T-helper 17 cell (primary cell): ENCODE measurements at places on chromosomes 6 and 20.

DNA sequence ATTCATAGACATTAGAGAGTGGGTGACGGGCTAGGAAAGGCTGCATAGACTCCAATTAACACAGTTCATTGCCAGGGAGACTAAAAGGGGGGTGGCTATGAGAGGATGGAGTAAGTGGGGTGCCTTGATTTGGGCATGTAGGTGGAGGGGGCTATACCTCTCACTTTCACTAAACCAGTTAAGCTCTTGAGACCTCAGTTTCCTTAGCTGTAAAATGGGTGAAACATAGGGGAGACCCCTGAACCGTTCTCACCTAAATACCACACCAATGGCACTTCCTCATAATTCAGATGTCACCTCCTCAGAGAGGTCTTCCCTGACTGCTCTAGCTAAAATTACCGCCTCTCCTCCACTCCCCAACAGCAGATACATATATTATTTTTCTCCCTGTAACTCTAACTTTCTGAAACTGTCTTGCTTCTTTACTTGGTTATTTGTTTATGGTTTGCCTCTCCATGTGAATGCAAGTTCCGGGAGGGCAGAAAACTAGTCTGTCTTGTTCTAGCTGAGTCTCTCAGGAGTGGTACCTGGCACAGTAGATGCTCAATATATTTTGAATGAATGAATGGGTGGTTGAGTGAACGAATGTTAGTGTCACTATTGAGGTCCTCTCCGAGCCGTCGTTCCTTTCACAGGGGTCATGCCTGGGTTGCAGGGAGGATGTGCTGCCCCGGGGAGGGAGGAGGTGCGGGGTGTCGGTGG lies 615 bp upstream of the EYA2 start:
- no peak for DNase-seq

DNA sequence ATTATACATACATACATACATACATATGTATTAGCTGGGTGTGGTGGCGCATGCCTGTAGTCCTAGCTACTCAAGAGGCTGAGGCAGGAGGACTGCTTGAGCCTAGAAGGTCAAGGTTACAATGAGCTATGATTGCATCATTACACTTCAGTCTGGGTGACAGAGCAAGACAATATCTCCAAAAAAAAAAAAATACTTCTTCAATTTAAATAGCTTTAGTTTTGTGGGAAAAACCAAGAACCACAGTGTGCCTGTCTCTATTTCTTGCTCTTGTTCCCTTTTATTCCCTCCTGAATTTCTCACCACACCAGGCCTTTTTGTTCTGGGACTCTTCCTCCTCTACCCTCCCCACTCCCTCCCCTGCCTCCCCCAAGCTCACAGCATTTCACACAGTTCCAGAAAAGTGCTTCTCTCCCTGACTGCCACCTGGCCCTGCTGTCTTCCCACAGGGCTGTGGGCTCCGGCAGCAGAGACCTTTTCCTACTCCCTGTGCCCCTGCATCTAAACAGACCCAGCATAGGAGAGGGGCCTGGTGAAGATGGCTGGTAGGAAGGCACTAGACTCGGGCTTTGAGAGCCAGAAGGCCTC lies 1.3 kb downstream of the C20orf203 start:
- no peak for DNase-seq

DNA sequence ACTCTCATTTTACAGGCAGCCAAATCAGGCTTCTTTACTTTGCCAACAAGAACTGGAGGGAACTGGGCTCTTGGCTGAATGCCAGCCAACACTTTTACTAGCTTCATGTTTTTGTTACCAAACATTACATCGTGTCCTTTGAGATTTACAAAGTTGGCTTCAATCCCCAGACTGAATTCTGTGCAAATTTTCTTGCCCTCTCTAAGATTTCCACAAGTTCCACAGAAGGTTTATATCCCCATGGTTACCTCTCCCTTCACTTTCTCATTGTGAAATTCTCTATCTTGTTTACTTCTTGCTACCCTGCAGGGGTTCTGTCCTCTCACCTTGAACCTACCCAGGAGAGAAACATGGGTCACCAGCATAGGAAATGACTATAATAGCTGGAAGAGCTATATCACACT lies 37.6 kb upstream of the PLCB1 start:
- DNase-seq = no peak

GRCh38 chr6:166625356-166625755 lies 1.7 kb downstream of the RPS6KA2 start:
- no peak for DNase-seq

DNA sequence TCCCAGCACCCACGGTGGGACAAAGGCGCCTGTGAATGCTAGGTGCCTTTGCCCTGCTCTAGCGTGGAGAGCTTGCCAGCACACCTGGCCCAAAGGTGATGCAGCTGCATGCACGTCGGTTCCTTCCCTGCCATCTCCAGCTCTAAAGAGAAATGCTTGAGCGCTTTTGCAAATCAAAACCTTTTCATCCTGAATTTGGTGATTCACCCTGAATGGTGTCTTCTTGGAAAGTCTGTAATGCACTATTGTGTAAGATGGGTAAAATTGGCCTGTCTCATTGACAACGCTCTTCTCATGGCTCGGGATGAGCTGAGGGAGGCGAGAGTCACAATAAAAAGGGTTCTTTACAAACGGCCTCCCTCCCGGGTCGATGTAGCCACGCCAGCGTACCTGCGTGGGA lies 103.1 kb upstream of the ID4 start:
- no peak for DNase-seq

DNA sequence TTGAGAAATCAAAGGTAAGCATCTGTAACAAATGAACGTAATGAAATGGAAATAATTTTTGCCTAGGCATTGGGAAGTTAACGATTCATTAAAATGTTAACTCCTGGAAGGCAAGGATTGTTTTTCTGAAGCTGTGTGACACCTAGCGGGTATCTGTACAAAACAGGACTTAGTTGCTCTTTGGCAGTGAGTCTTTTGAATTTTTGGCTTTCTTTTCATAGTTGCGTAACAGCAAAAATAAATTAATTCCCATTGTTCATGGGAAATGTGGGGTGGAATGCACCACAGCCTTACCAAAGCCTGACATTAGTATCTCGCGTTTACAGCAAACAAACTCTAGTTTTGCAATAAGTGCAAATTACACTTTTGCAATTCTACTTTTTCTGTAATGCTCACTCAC lies 92.7 kb upstream of the DTNBP1 start:
- no peak for DNase-seq

DNA sequence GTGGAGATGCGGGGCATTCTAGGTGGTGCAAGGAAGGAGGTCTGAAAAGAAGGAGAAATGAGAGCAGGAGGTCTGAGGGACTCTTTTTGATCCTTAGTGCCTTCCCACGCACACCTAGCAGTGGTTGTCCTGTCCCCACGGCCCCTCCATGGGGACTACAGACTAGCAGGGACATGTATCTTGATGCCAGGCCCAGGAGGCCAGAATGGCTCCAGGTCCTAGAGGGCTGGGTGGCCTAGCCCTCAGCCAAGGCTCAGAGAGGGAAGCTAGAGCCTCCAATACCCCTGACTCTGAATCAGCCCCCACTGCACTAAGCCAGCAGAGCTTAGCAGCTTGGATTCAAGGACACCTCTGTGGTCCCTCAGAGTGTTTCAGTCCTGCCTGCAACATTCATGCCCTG lies 16.7 kb upstream of the BLCAP start:
- DNase-seq = no peak

- DNase-seq = no peak
Observed at GRCh38 chr20:58389968-58390658, 1.1 kb downstream of the VAPB start.
